ENCODE measurements at places on chromosomes 1 and 21.

GRCh38 chr1:182405578-182405977 is 5.1 kb upstream of the TEDDM1 start:
- DNase-seq = no peak

- no peak for DNase-seq
Observed at GRCh38 chr1:32816676-32817158, 441 bp downstream of the YARS1 start.

DNA sequence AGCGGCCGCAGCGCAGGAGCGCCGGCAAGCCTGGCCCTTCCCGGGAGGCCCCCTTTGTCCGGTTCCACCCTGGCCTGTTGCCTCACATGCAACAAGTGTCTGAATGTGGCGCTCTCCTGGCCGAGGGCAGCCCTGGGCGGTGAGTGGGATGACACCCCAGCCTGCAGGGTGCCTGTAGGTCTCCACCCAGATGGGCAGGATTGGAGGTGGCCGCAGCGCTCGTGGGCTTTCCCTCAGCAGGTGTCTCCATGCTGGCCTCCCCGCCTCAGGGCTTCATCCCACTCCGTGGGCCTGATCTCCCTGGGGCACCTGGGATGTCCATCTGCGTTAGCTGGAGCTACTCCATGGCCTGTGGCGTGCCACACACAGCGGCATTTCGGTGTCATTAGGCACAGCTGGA is 1.5 kb downstream of the MIB2 start:
- no peak for DNase-seq

DNA sequence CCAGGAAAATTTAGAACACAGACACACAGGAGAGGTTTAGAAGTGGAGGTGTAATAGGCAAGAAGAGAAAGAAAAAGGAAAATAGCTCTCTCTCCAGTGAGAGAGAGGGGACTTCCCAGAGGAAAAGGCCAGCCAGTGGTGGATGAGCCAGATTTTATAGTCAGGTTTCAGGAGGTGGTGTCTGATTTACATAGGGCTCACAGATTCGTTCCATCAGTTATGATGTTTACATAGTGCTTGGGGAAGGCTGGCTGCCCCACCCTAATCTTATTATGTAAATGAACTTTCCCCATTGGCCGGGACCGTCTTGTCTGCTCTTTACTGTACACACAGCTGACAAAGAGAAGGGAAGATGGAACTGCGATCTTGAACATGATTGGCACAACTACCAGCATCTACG is 797.3 kb downstream of the PLA2G4A start:
- no peak for DNase-seq

DNA sequence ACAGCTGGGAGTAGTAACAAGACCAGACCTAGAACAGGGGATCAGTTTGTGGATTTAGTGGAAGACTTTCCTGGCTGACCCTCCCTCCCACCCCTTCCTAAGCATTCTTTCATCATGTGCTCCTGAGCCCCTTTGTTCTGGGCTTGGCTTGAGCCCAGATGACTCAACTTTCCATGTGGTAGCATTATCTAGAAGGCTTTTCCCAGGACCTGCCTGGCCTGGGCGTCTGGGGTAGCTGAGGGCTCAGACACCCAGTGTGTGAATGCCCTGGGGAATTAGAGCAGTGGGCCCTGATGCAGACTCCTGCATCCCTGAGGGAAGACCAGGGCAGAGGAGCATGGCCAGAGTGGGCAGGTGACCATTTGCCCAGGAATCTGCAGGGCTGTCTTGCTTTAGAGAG is 44.1 kb upstream of the TSPAN2 start:
- no peak for DNase-seq

GRCh38 chr1:32984090-32984454 is 19.5 kb upstream of the RNF19B start:
- no peak for DNase-seq

- DNase-seq = no peak
Observed at GRCh38 chr1:46526691-46527291, 24.7 kb downstream of the KNCN start.

- DNase-seq = no peak
Observed at GRCh38 chr1:205077158-205077933, 6.9 kb downstream of the TMEM81 start.
